ENCODE measurements at places on chromosomes 7 and 10. TPM values are rescaled to one million over a fixed set of nuclear protein-coding genes. Genes with fewer than 3 reads are reported as not detected.

ENO4 gene
- 0.10 TPM for total RNA-seq

PTF1A gene
- not detected for total RNA-seq

AGAP5 gene
- total RNA-seq = 2.4 TPM

AKR1B15 gene
- 43.4 TPM for total RNA-seq

CACNB2 gene
- total RNA-seq = not detected

UPK3B gene
- 20.0 TPM for total RNA-seq

FKBP14 gene
- 10.3 TPM for total RNA-seq

ACTL6B gene
- total RNA-seq = not detected

Data from A549 treated with dexamethasone at 1 μM for 4 hours (cell line).